ENCODE measurements at places on chromosomes 12 and 14.

DNA sequence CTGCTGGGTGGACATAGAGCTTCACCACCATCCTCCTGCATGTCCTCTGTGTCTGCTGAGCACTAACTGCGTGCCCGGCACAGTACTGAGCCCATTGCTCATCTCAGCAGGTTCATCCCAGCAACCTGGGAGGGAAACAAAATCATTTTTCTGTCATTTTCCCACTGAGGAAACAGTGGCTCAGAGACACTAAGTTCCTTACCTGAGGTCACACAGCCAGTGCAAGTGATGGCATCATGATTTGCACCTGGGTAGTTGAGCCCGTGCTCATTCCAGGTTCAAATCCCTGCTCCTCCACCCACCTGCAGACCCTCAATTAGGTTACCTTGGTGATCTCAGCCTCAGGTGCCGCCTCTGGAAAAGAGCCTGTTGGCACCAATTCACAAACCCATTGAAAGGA is 23.4 kb downstream of the RNFT2 start:
- no peak for DNase-seq

DNA sequence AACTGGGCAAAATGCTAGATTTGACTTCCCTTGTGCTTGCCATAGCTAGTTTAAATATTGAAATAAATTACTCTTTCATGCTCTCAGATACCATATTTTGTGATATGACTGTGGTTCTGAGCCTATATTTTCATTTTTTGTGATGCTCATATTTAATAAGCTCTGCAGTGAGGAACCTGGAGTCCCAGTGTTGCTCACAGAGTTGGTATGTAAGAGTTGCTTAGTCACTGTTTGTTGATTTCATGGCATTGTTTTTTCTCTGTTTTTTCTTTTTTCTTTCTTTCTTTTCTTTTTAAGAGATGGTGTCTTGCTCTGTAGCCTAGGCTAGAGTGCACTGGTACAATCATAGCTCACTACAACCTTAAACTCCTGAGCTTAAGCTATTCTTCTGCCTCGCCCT is 750.5 kb upstream of the TMEM132C start:
- no peak for DNase-seq

DNA sequence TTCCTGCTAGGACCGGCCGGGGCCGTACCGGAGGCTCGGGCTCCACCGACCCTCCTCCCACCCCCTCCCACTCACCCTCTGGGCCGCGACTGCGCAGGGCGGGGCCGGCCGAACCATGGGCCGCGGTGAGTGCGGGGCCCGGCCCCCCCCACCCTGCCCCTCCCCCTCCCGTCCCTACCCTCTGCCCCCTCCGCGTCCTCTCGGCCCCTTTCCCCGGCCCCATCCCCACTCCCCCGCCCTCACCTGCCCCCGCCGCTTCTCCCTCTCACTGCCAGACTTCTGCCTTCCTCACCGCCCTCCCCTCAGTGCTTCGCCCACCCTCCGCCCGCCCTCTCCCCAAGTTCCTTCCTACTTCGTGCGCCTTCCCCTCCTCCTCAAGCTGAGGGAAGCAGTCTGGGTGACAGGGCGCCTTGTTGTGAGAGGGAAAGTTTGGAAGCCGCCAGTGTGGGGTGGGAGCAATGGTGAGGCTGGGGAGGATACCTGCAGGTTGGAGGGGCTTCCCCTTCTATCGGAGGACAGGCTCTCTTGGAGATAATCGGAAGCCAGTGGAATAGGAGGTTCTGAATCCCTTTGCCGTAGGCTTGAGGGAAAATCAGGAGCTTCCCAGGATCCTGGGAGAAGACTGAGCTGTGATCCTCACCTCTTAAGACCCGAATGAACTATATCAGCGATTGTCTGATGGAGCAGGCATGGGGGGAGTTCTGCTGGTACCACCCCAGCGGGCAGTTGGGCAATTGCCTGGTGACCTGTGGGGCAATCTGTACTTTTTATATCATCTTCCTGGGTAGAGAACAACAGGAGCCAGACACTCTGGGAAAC is 472 bp downstream of the MBD6 start:
- no peak for DNase-seq

DNA sequence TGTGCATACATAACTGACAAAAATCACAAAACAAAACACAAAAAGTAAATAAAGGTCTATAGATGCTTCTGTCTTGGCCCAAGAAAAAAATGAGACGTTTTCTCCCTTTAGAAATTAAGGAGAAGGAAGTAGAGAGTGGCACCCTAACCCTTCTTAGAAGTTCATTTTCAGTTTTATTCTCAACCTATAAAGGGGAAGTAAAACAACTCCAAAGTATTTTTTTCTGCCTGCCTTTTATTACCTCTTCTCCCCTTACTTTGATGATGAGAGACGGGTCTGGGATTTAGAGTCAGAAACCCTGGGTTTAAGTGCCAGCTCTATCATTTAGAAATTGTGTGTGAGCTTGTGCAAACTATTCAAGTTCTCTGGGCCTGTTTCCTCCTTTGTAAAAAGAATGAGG is 2.8 kb downstream of the PRIM1 start:
- DNase-seq = no peak

DNA sequence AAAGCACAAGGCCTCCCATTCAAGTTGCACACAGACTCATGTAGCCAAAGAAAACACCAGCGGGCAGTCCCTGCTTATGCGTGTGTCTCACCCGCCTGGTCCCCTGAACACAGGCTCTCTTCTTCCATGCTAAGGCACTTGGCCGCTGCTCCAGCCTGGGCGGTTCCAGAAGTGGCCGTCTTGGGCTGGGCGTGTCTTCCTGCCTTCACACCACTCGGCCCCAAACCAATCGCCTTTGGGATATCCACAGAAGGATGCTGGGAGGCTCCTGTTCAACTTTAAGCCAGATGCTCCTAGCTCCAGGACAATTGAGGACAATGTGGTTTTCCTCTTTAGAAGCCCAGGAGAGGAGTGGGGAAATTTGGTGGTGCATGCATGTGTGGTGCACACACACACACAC is 2.2 kb downstream of the SCARB1 start:
- DNase-seq = no peak

- DNase-seq = no peak
Measured at GRCh38 chr12:116264525-116265070, 12.9 kb downstream of the MED13L start.

DNA sequence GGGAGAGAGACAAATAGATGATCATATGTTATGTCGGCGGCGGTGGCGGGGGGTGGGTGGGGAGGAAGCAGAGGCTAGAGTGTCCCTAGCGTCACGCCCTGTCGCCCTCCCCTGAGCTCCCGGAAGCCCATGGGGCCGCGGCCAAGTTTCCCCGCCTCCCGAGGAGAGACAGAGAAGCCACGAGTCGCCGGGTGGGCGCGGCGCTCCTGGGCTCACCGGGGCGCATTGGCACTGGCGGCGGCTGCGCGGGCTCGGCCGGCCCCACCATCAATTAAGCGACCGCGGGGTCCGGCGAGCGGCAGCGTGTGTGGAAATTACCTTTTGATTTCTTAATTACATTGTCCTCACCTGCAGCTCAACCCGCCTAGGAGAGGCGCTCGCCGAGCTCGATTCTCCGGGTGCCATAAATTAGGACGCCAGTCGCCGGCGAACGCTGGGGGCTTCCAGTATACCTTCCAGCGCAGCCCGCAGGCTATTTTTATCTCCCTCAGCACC is 119.9 kb upstream of the LHX5 start:
- DNase-seq = no peak

GRCh38 chr12:14927267-14927666 is 11.1 kb downstream of the ERP27 start:
- DNase-seq = no peak

- DNase-seq = no peak
Measured at GRCh38 chr12:92062539-92063493, 82.8 kb downstream of the BTG1 start.

DNA sequence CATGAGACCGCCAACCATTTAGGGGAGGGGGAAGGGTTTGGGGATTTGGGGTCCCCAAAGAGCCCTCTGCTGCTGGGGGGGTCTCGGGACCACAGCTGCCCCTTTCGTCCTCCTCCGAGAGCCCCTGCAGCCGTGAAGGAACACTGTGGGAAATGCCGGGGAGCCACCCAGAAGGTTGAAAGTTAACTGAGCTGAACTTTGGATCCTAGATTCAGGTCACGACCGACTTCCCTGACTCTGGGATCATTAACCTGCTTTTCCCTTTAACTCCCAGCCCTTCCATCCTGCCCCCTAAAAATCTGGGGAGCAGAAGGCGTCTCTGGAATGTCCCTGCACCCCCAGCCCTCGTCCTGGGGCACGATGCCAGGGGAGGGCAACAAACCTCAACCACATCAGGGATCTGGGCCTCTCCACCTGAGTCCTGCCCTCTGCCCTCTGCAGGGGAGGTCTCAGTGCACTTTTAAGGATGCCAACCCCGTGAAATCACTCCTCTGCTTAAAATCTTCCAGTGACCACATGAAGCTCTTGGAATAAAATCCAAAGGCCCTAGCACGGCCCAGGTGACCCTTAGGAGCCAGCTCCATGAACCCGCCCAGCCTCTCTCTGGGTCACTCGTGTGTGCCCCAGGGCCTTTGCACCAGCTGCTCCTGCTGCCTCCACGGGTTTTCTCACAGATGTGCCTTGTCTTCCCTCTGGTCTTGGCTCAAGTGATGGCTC is 95.0 kb downstream of the RFLNA start:
- DNase-seq = no peak

DNA sequence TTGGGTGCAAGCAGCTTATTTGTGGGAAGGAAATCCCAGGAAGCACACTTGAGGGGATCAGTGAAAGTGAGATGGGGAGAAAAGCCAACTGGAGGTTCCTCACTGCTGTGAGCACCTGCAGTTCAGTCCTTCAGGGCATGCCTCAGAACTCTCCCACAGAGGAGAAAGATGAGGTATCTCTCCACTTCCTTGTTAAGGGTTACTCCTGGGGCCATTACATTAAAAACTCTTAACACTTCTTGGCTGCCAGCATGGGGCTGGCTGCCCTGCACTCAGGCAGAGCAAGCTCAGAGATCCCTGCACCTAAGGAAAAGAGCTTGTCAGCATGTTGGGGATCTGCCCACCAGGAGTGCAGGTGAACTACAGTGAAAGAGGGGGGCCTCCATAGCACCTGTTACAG is 28.8 kb downstream of the FERMT2 start:
- no peak for DNase-seq

- DNase-seq = no peak
Measured at GRCh38 chr14:54462048-54462447, 20.9 kb upstream of the CNIH1 start.

- no peak for DNase-seq
Measured at GRCh38 chr12:125245581-125246557, 180.6 kb downstream of the AACS start.

DNA sequence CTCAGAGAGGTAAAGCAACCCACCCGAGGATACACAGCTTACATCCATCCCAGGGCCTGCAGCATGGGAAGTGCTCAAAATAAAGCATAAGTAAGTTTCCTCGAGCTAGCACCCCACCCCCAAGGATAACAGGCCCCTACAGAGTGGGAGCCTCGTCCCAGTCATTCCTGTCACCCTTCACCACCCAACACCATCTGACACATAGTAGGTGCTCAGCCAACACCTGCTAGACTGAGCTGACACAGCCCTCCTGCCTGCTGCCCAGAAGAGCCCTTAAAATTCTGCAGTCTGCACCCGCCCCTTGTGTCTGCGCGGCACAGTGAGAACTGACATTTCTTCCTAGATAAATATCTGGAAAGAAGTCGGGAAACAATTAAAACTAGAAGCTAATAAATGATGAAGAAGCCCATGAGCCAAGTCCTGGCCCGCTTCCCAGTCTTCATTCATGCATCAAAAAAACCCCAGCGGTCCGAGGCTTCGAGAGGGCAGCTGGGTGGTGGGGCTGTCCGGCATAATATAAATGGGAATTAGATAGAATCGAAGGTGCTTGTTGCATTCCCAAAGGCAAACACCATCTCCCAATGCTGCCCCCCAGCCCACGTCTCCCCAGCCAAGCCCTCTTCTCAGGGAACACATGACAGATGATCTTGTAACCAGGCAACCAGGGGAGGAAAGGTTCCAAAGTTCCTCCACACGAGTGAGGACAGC is 76.2 kb downstream of the BCL11B start:
- DNase-seq = no peak

DNA sequence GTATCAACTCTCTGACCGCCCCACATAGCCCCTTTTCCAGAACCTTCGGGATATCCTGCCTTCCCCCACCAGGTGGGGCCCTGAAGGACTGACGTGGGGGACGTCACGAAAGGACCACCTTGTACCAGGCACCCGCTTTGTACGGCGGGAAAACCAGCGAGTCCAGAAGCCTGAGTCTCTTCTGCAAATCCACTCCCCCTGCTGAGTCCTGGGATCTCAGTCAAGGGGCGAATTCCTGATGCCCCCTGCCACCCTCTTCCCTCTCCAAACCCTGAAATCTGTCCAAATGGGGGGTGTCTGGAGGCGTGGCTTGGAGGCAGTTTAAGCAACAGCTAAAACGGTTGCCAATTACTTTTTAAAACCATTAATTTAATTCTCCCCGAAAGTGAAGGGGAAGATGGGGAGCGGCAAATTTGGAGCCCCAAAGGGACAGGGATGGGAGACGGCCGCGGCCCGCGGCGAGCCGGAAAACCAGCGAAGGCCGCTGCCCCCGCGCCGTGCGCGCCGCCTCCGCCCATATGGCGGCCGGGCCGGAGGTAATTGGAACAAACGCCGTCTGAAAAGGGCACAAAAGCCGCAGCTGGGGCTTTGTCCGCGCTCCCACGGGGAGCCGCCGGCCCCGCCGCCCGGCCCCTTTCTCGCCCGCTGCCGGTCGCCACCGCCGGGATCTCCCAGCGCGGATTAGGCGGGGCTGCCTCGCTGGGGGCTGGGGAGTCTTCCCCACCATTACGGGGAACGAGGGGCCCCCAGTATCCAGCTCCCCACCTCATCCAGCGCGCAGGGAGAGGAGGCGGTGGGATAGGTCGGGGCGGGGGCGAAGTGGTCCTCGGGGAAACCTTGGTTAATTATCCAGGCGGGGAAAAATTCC is 6.6 kb downstream of the LHX5 start:
- no peak for DNase-seq

GRCh38 chr12:121953117-121953692 is 34.8 kb downstream of the CFAP251 start:
- DNase-seq = no peak

GRCh38 chr12:117889098-117889497 is 79.7 kb downstream of the KSR2 start:
- no peak for DNase-seq

DNA sequence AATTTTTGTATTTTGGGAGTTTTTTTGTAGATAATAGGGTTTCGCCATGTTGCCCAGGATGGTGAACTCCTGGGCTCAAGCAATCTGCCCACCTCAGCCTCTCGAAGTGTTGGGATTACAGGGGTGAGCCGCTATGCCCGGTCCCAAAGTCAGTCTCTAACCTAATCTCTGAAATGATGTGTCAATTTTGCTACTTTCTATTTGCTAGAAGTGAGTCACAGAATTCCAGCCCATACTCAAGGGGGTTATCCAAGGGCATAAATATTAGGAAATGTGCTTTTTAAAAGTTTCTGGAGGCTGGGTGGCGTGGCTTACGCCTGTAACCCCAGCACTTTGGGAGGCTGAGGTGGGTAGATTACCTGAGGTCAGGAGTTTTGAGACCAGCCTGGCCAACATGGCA is 40.5 kb downstream of the RESF1 start:
- DNase-seq = no peak
